Activated CD4-positive, alpha-beta T cell treated with anti-CD3 and anti-CD28 coated beads, Interleukin-2, amount 10 ng/mL, durations not matched to agents 7 days and 5 days (primary cell): ENCODE measurements at places on chromosomes 5 and 9.

- H3K4me3 ChIP-seq: no peak overlapping the region
- peaks cover 3% of the 10 kb centered on the region for H3K36me3 ChIP-seq
- no peak overlapping the region for H3K27ac ChIP-seq
Measured at GRCh38 chr5:2750758-2751464, 566 bp downstream of the IRX2 start.

DNA sequence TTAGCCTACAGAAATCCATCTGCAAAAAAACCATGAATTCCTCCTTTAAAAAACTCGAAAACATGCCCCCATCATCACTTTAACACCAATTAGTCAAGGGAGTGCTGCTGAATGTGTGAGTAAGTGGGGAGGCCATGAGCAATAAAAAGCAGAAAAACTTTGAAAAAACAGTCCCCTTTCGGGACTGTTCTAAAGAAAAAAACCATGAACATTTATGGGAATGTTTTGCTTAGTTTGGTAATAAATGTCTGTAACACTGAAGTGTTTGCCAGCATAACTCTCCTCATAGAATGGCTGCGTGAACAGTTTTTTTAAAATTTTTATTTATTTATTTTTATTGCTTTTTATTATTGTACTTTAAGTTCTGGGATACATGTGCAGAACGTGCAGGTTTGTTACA is 99.4 kb upstream of the TARS1 start:
- no peaks in the 10 kb centered on the region for H3K4me1 ChIP-seq
- H3K4me3 ChIP-seq: no peak overlapping the region
- peaks cover 1% of the 10 kb centered on the region for H3K27me3 ChIP-seq

DNA sequence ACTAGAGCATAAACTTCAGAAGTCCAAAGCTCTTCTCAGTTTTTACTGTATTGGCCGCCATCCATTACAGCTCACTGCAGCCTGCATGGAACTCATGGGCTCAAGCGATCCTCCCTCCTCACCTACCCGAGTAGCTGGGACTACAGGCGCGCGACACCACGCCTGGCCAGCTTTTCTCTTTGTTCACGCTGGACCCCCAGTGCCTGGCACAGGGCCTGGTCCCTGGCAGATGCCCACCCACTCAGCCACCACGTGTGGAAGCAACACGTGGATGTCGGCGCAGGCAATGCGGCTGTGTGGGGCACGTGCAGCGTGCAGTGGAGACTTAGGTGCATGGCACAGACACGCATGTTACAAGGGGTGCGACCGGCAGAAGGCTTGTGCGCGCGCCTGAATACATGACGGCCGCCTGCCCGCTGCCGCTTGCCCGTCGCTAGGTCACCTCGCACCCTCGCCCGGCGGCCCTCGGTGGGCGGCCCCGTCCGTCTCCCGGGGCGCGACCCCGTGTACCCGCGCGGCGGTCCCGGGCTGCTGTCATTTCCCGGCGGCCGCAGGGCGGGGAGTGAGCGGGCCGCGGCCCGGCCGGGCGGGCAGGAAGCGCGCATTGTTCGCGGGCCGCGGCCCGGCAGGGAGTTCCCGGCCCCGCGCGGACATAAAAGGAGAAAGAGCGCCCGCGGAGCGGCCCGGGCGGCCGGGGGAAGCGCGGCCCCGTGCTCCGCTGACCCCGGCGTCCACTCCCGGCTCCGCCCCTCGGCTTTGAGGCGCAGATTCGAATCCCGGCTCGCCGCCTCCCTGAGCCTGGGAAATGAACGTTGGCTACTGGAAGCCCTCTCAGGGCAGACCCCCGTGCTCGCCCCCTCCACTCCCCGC is 24.1 kb upstream of the PTGS1 start:
- no peak overlapping the region for H3K27ac ChIP-seq
- peaks cover 32% of the 10 kb centered on the region for H3K27me3 ChIP-seq
- no peak for DNase-seq
- peaks cover 18% of the 10 kb centered on the region for H3K4me1 ChIP-seq
- H3K4me3 ChIP-seq: peak overlapping the region; percentile 67
- H3K36me3 ChIP-seq: peaks cover 2% of the 10 kb centered on the region

- H3K4me1 ChIP-seq: no peaks in the 10 kb centered on the region
- no peak overlapping the region for H3K27ac ChIP-seq
Measured at GRCh38 chr5:73867345-73868335, 241.6 kb downstream of the ARHGEF28 start.

DNA sequence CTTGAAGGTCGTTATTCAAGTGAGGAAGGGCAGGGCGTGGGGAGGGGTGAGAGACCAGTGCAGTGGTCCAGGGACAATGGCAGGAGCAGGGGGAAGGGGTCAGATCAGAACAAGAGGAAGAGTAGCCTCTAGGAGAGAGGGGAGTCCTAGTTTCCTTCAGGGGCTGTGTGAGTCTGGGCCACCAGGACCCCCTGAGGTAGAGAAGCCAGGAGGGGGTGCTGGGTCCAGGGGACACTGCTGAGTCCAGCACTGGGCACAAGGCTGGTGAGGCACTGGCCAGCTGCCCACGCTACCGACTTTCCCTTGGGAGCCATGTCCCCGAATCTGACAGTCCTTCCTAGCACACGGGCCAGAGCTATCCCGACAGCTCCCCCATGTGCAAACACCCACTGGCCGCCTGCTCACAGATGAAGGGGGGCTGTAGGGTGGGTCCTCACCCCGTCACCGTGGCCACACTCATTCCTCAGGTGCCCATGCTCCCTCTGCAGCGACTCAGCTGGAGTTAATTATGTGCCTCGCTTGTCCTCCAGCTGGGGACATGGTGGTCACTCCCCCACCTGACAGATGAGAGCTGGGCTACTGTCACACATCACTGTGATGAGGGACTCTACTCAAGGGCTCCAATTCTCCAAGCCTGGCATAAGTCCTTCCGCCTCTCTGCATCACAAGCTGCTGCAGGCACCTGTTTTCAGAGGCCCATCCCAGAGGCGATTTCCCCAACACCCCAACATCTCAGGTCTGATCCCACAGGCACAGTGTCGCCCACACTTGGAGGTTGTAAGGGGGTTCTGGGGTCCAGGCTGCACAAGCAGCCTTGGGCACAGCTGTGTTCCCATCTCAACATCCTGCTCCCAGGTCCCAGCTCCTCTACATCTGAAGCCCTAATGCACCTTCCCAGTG is 115.1 kb downstream of the GABBR2 start:
- H3K4me1 ChIP-seq: no peaks in the 10 kb centered on the region
- no peak overlapping the region for H3K4me3 ChIP-seq
- no peak for DNase-seq
- H3K27me3 ChIP-seq: peaks cover 9% of the 10 kb centered on the region
- no peaks in the 10 kb centered on the region for H3K36me3 ChIP-seq
- H3K27ac ChIP-seq: no peak overlapping the region

DNA sequence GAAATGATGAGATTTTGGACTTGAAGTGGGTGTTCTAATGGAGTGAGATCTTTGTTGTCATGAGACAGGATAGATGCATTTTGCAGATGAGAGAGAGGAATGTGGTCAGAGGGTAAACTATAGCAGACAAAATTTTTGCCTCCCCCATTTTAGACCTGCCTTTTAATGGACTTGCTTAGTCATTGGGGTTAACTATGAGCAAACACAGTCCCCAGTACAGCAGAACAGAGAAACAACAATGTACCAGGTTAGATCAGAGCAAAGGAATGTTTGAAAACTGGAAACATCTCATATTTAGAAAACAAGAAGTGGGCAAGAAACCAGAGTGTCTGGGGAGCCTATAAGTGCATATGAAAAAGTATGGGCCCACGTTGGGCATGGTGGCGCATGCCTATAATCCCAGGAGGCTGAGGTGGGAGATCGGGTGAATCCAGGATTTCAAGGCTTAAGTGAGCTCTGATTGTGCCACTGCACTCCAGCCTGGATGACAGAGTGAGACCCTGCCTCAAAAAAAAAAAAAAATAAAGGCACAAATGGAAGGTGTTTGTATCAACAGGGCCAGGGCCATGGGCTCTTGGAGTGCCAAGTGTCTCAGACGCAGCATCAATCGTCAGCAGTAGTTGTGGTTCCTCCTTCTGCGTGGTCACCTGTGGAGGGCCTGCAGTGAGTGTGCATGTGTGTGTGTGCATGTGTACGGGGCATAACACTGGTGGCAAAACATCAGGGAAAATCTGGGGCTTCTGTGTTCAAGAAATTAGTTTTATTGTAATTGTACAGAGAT is 214.4 kb upstream of the S1PR3 start:
- H3K36me3 ChIP-seq: no peaks in the 10 kb centered on the region
- no peak for DNase-seq
- H3K27me3 ChIP-seq: peaks cover 25% of the 10 kb centered on the region
- peaks cover 4% of the 10 kb centered on the region for H3K4me1 ChIP-seq
- H3K27ac ChIP-seq: no peak overlapping the region

DNA sequence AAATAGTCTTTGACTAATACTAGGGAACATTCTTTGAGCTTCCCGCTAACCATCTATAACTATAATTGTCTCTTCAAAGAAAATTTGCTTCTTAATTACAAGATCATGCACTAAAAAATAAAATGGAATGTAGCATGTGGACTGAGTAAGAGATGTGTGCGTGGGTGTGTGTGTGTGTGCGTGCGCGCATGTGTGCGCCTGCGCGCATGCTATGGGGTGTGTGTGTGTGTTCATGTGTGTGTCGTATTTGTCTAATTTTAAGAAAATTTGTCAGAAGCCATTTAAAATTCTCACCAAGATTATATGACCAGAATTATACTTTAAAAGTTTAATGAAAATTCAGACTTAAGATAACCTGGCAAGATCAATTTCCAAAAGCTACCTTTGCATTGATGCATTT is 593.0 kb downstream of the ACTL7B start:
- no peaks in the 10 kb centered on the region for H3K36me3 ChIP-seq
- no peak overlapping the region for H3K27ac ChIP-seq
- no peaks in the 10 kb centered on the region for H3K4me1 ChIP-seq
- no peaks in the 10 kb centered on the region for H3K27me3 ChIP-seq
- DNase-seq: no peak

GRCh38 chr9:72454871-72455491 is 66.4 kb upstream of the TMC1 start:
- no peak overlapping the region for H3K4me3 ChIP-seq
- no peaks in the 10 kb centered on the region for H3K27me3 ChIP-seq
- no peak overlapping the region for H3K27ac ChIP-seq
- H3K36me3 ChIP-seq: no peaks in the 10 kb centered on the region
- H3K4me1 ChIP-seq: peaks cover 5% of the 10 kb centered on the region
- DNase-seq: no peak

DNA sequence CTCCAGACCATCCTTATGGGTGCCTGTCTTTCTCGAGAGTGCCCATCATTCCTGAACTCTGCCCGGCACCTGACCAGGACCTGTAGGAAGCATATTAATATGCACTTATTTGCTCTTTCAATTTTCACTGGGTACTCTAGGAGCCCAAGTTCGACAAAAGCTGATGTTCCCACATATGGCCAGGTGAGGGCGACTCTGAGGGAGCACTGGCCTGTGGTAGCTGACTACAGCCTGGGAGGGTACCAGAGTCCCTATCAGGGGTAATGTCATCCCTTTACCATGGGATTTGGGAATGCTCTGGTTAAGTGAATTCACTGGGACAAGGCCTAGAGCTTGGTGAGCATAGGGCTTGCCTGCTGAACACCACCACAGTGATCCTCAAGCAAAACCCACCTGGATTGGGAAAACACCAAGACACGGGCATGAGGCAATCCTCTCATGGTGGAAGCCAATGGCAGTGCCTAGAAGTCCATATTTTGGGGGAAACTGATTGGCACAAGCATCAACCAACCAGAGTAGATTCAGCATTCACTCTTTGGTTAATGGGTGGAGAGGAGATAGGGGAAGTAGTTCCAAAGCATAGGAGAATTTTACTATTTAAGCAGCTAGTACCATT is 112.2 kb downstream of the MTX3 start:
- H3K4me3 ChIP-seq: no peak overlapping the region
- no peaks in the 10 kb centered on the region for H3K27me3 ChIP-seq
- H3K36me3 ChIP-seq: no peaks in the 10 kb centered on the region
- DNase-seq: peak; percentile 24
- peaks cover 3% of the 10 kb centered on the region for H3K4me1 ChIP-seq
- H3K27ac ChIP-seq: no peak overlapping the region

DNA sequence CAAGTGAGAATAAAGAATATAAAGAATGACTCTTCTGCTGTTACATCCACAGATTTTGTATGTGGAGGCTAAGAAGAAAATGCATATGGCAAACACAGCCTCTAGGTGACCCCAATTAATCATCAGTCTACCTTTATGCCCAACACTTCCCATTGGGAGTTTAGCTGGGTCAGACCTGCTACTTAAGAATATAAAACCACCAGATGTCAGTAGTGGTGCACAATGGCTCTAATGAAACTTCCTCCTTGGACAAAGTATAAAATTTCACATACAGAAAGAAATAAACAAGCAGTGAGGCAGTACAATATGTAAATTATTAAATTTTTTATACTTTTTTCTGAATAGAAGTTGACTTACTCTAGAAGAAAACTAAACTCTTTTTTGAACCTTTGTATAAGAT is 539.9 kb downstream of the BRINP1 start:
- H3K4me1 ChIP-seq: no peaks in the 10 kb centered on the region
- H3K27me3 ChIP-seq: no peaks in the 10 kb centered on the region
- no peak for DNase-seq
- H3K4me3 ChIP-seq: no peak overlapping the region
- H3K27ac ChIP-seq: no peak overlapping the region

GRCh38 chr5:9545992-9546851 is at the start of gene SEMA5A:
Gene SEMA5A (minus strand): TSS chr5:9546075. CDS start chr5:9379946, 166,129 bp downstream.
- H3K27me3 ChIP-seq: peaks cover 28% of the 10 kb centered on the region
- DNase-seq: peak; percentile 6
- peaks cover 2% of the 10 kb centered on the region for H3K36me3 ChIP-seq
- H3K27ac ChIP-seq: no peak within 1 kb of the TSS

DNA sequence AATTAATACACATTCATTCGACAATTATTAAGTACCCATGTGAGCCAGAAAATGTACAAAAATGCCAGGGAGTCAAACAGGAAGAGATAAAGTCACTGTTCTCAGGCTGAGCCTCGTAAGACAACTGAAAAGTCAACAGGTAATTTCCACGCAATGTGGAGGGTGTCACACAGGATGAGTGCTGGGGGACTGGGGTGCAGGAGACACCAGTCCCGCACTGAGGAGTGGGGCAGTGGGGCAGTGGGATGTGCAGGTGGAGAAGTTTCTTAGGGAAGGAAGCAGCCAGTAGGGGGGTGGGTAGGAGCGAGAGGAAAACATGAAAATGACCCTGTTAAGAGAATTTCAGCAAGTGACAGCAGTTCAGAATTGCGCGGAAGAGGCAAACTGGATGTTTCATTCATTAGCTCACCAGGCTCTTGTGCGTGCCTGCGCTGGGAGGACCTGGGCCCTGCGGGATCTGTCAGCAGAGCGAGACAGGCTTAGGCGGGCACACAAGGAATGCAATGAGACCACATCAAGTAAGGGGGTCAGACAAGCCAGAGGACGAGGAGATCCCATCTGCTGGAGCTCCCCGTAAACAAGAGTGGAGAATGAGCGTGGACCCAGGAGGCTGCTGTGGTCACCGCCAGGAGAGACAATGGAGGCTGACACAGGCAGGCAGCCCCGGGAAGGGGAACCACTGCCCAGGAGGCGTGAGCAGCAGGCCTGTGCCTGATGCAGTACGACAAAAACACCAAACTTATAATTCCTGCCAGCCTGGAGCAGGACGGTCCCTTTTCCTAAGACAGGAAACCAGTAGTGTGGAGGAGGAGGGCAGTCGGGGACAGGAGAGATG is 21.0 kb downstream of the CAMSAP1 start:
- no peak for DNase-seq
- H3K36me3 ChIP-seq: no peaks in the 10 kb centered on the region
- H3K27me3 ChIP-seq: no peaks in the 10 kb centered on the region
- H3K4me1 ChIP-seq: peaks cover 45% of the 10 kb centered on the region
